ENCODE measurements at places on chromosomes 16 and 17.

GRCh38 chr17:82791532-82791931 lies 39.7 kb downstream of the TBCD start:
- no peak for DNase-seq

- no peak for DNase-seq
Observed at GRCh38 chr17:79049821-79050220, 24.8 kb upstream of the ENGASE start.

- DNase-seq = no peak
Observed at GRCh38 chr16:73233329-73233765, 185.4 kb upstream of the ZFHX3 start.

DNA sequence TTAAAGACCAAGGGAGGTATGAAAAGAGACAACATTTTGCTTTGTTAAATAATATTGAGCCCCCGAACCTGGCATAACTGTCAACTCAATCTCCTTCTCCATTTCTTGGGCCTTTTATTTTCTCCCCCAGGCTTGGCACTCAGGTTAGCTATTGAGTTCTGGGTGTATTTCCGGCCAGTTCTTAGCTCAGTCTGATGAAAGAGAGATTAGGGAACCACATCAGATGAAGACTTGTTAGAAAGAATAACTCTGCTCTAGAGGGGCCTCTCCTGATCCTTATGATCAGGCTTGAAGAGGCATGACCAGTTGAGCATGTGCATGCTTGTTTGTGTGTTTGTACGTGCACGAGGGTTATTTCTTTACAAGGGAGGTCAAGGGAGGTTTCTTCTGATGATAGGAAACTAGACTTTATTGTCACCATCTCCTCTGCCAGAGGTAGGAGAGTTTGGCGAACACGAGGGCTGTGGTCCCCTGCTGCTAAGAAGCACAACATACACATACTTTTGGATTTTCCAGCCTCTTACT lies 29.2 kb upstream of the HS3ST2 start:
- no peak for DNase-seq

GRCh38 chr17:47844814-47845715 lies 4.0 kb upstream of the SCRN2 start:
- DNase-seq = no peak

- no peak for DNase-seq
Observed at GRCh38 chr17:47812146-47812920, 9.3 kb downstream of the OSBPL7 start.

GRCh38 chr17:19651451-19652238 lies 3.1 kb downstream of the ALDH3A2 start:
- DNase-seq = no peak

GRCh38 chr17:64004903-64005733 lies 7.0 kb downstream of the PRR29 start:
- DNase-seq = no peak

GRCh38 chr16:3180445-3180878 lies 7.5 kb upstream of the OR1F1 start:
- no peak for DNase-seq

- no peak for DNase-seq
Observed at GRCh38 chr17:67427424-67427823, 50.3 kb downstream of the PITPNC1 start.

- no peak for DNase-seq
Observed at GRCh38 chr16:79247386-79247785, 353.2 kb downstream of the MAF start.

- no peak for DNase-seq
Observed at GRCh38 chr16:72172105-72173034, at the start of gene PMFBP1. Gene PMFBP1 (minus strand): TSS chr16:72172155. CDS start chr16:72171208, 947 bp downstream.

- no peak for DNase-seq
Observed at GRCh38 chr16:74637742-74638453, 28.8 kb downstream of the RFWD3 start.

GRCh38 chr17:7315570-7316235 lies 543 bp upstream of the GPS2 start:
- no peak for DNase-seq

- no peak for DNase-seq
Observed at GRCh38 chr17:8941520-8941919, 24.0 kb downstream of the PIK3R5 start.

DNA sequence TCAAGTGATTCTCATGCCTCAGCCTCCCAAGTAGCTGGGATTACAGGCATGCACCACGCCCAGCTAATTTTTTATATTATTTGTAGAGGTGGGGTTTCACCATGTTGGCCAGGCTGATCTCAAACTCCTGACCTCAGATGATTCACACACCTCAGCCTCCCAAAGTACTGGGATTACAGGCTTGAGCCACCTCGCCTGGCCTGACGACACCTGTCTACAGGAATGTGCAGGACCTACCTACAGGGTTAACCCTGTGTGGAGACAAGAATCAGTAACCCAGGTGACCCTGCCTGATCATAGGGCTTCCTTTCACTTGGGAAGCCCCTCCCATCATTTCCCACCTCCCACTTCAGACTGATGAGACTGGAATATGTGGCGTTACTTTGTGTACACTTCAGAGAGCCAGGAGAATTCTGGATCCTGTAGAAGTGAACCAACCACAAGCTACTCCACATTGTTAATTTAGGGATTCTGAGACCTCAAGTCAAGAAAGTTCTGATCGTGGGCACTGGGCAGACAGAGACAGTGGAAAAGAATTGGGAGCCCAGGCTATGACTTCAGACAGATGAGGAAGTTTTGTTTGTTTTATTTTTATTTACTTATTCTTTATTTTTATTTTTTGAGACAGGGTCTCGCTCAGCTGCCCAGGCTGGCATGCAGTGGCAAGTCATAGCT lies 5.7 kb upstream of the MILR1 start:
- DNase-seq = no peak
